ENCODE measurements at places on chromosomes 12 and 14. TPM values are rescaled to one million over a fixed set of nuclear protein-coding genes. Genes with fewer than 3 reads are reported as not detected.

SAMD15 gene
- 12.6 TPM for total RNA-seq

TTC6 gene
- 0.41 TPM for total RNA-seq

BICD1 gene
- total RNA-seq = 36.3 TPM

RIN3 gene
- total RNA-seq = under 0.01 TPM

CCDC38 gene
- total RNA-seq = not detected

RAD51B gene
- total RNA-seq = 5.3 TPM

GPR84 gene
- not detected for total RNA-seq

MFAP5 gene
- 0.41 TPM for total RNA-seq

LIN7A gene
- total RNA-seq = 44.4 TPM

Measured in frontal cortex (tissue), 4 donors.